ENCODE measurements at places on chromosomes 1 and 21.

DNA sequence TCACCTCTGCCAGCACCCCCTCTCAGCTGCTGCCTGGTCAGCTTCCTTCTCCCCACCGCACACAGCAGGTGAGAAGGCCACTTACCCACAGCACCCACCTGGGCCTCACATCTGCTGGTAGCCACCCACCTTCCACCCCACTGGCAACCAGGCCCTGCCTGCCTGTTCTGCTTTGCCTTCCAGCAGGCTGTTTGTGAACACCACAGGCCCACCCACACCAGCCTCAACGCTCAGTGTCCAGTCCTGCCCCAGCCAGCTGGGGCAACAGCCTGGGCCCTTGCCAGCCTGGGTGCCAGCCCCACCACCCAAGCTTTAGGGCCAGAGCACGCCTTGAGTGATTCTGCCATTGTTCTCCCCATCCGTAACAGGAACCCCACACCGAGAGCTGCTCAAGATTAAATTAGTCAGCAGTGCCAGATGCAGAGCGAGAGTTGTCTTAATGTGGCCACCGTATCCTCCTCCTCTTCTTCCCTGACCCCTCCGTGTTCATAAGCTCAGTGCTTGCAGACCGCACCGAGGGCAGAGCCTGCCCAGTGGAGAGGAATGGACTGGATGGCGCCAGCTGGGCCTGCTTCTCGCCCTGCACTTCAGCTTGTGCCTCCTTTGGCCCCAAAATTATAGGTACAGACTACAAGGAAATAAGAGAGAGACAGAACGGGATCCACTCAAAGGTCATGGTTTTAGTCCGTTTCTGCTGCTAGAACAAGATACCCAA is 120.3 kb upstream of the COL6A1 start:
- DNase-seq: no peak

DNA sequence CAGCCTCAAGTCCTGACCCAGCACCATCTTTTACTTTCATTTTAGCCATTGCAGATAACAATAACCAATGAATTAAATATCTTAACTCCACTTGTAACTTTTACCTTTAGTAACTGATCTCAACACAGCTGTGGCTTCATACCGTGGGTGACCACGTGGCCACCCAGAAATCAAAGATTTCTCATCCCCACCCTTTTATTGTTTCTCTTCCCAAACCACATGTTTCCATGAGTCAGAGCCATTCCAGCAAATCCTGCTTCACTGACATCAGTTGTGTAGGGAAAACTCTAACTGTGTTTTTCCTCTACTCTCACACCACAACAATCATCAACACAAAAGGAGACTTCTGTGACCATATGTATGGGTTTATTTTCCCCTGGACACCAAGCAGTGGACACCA is 25.1 kb upstream of the BRDT start:
- no peak for DNase-seq

GRCh38 chr21:42362700-42363099 is 3.6 kb downstream of the TFF1 start:
- DNase-seq: no peak

DNA sequence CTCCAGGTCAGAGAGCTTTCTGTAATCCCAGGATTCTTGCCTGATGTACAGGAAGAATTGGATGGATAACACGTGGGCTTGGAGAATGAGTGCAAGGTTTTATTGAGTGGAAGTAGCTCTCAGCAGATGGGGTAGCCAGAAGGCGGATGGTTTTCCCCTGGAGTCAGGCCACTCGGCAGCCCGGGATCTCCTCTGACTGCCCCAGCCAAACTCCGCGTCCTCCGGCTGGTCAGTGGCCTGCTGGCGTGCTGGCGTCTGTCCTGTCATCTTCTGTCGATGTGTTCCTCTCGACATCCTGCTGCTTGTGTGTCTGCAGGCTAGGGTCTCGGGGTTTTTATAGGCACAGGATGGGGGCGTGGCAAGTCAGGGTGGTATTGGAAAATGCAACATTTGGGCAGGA is 27.4 kb upstream of the GJA9 start:
- DNase-seq: no peak

DNA sequence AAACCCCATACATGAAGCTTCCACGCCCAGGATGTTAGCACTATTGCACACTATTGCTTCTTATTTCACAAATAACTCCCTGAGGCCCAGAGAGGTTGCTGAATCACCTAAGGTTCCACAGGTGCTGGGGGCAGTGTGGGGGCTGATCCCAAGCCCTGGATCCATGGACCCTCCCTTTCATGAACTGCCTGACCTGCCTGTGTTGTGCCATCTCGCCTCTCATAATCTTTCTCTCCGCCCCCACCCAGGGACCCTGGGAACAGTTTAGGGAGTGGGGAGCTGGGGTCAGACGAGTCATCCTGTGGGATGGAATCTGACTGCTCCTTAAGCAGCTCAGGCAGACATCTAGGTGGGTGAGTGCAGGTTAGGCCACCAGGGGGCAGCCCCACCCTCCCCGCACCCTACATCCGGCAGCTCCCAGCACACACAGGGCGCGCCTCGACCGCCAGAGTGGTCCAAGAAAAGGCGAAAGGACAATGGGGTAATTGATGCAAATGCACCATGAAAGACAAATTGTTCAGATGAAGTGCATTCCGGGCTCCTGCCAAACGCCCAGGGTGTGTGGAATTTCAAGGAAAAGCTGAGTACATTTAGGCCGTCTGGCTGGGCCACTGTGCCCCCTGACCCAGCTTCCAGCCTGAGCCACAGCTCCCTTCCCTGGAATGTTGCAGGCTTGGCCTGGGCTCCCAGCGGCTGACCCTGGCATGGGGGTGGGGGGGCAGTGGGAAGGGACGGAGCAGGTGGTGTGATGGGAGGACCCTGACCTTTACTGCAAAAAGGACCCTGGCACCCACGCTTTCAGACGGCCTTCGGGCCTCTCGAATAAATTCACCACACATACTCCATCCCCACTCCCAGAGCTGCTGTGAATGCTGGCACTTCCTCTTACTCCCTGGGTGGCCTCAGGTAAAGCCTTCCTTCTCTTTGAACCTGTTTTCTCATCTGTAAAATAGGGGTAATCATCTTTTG is 20.8 kb downstream of the PHLDA3 start:
- peak; percentile 88 for DNase-seq

GRCh38 chr1:54131419-54131818 is 21.4 kb downstream of the CDCP2 start:
- no peak for DNase-seq

- DNase-seq: no peak
Measured at GRCh38 chr1:58391056-58391455, 155.5 kb downstream of the OMA1 start.

DNA sequence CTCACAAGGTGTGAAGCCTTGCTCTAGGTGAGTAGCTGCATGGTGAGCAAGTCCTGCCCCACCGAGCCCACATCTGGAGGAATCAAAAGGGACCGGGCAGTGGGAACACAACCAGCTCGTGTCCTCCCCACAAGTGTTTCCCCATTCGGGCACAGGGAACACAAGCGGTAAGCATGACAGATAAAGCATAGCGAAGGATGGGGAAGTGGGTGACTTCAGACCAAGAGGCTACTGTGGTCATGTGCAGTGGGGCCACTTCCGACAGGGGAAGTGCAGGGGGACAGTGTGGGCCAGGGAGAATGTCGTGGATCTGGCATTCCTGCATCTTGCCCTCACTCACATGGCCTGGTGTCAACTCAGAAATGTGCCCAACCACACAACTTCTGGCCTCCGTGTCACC is 306.2 kb downstream of the FAM72C start:
- DNase-seq: no peak

GRCh38 chr1:3586986-3587759 is 24.1 kb downstream of the MEGF6 start:
- no peak for DNase-seq
